Liver (tissue), 10 donors: ENCODE measurements at places on chromosomes 2 and 18.

DNA sequence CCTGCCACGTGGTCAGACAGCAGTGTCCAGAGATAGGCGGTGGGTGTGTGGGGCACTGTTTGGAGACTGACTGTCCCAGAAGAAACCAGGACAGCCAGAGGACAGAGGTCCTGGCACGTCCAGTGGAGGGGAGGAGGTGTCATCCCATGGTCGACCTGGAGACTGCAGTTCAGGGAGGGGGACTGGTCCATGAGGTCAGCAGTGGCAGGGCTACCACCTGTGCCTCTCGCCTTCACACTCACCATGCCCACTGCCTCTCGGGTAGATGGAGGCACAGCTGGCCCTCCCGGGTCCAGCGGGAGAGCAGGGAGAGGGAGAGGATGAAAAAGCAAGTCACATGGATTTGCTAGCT lies 53.9 kb downstream of the INHBB start:
- H3K36me3 ChIP-seq, result no peaks in the 10 kb centered on the region
- DNase-seq, result no peak
- no peak overlapping the region for H3K27ac ChIP-seq

DNA sequence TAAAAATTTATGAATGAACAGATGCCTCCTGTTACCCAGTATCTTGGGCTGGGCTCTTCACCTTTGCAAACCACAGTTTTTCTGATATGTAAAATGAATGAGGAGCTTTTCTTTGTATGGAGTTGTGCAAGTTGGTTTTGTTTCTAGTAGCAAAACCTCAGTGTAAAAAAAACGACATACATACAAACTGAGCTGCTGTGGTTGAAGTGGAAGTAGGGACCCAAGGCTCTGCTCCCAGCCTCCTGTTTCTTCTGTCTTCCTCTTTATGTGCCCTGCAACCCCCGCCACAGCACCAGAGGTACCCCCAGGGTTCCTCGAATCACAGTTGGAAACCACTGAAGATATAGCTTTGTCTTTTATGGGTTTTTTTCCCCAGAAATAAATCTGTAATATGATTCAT lies 118.1 kb downstream of the MYO1B start:
- peaks cover 15% of the 10 kb centered on the region for H3K4me1 ChIP-seq
- no peaks in the 10 kb centered on the region for H3K27me3 ChIP-seq
- H3K27ac ChIP-seq, result no peak overlapping the region

GRCh38 chr2:100067784-100068183 lies 74.6 kb downstream of the AFF3 start:
- H3K27me3 ChIP-seq, result no peaks in the 10 kb centered on the region
- no peak overlapping the region for H3K27ac ChIP-seq
- no peaks in the 10 kb centered on the region for H3K36me3 ChIP-seq
- H3K4me3 ChIP-seq, result no peak overlapping the region

GRCh38 chr2:27992787-27993401 lies 102.4 kb downstream of the BABAM2 start:
- DNase-seq, result no peak
- no peaks in the 10 kb centered on the region for H3K4me1 ChIP-seq
- no peaks in the 10 kb centered on the region for H3K27me3 ChIP-seq
- no peak overlapping the region for H3K4me3 ChIP-seq
- no peaks in the 10 kb centered on the region for H3K36me3 ChIP-seq

- H3K27me3 ChIP-seq, result no peaks in the 10 kb centered on the region
- peaks cover 12% of the 10 kb centered on the region for H3K4me1 ChIP-seq
- H3K36me3 ChIP-seq, result peaks cover 15% of the 10 kb centered on the region
Measured at GRCh38 chr2:169012812-169013627, 18.1 kb downstream of the ABCB11 start.

DNA sequence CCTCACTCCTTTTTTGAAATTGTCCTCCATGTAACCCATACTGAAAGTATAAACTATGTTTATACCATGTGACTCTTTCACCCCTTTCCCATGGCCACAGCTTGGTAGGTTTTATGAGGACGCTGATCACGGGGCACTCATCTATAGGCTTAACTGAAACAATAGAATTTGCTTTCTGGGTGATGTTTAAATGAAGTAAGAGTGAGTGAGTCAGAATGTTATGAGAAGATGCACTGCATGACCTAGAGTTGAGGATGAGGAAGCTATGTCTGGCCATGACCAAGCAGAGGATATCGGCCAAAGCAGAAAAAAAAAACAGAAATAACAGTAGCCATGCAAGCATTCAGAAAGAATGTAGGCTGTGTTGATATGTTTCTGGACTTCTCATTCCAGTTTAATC lies 34.9 kb downstream of the SCN1A start:
- DNase-seq, result no peak
- H3K4me1 ChIP-seq, result no peaks in the 10 kb centered on the region
- H3K36me3 ChIP-seq, result no peaks in the 10 kb centered on the region
- H3K27me3 ChIP-seq, result no peaks in the 10 kb centered on the region
- H3K27ac ChIP-seq, result no peak overlapping the region

GRCh38 chr2:57776916-57777315 lies 269.7 kb upstream of the VRK2 start:
- no peak for DNase-seq
- H3K27ac ChIP-seq, result no peak overlapping the region
- H3K4me1 ChIP-seq, result no peaks in the 10 kb centered on the region
- H3K27me3 ChIP-seq, result no peaks in the 10 kb centered on the region
- no peak overlapping the region for H3K4me3 ChIP-seq

GRCh38 chr2:201680743-201681142 lies 17.7 kb downstream of the MPP4 start:
- peak; percentile 37 for DNase-seq
- H3K4me3 ChIP-seq, result no peak overlapping the region
- H3K27me3 ChIP-seq, result no peaks in the 10 kb centered on the region
- H3K4me1 ChIP-seq, result no peaks in the 10 kb centered on the region
- no peak overlapping the region for H3K27ac ChIP-seq
- no peaks in the 10 kb centered on the region for H3K36me3 ChIP-seq
